ENCODE measurements at places on chromosomes 16 and 17. TPM values are rescaled to one million over a fixed set of nuclear protein-coding genes. Genes with fewer than 3 reads are reported as not detected.

The RAB11FIP4 gene
- 162 TPM for total RNA-seq

The RNF227 gene
- total RNA-seq = 10.1 TPM

The SNAI3 gene
- 0.81 TPM for total RNA-seq

The CLCN7 gene
- total RNA-seq = 94.8 TPM

The VASN gene
- total RNA-seq = 14.5 TPM

The KRTAP17-1 gene
- total RNA-seq = not detected

The SLC9A5 gene
- total RNA-seq = 8.2 TPM

The ST6GALNAC2 gene
- 2.5 TPM for total RNA-seq

The CTRB2 gene
- not detected for total RNA-seq

The AATK gene
- 425 TPM for total RNA-seq

The PRR35 gene
- 0.28 TPM for total RNA-seq

The IGFBP4 gene
- total RNA-seq = 51.1 TPM

The PRSS36 gene
- total RNA-seq = 2.9 TPM

The CLDN9 gene
- 5.6 TPM for total RNA-seq

The ZG16 gene
- not detected for total RNA-seq

The ETV4 gene
- 0.29 TPM for total RNA-seq

The ARL6IP1 gene
- 346 TPM for total RNA-seq

The EPN3 gene
- 8.5 TPM for total RNA-seq

The DVL2 gene
- 54.9 TPM for total RNA-seq

The G6PC1 gene
- total RNA-seq = not detected

The MYH2 gene
- total RNA-seq = not detected

The UTS2R gene
- 0.53 TPM for total RNA-seq

The FHOD1 gene
- 12.8 TPM for total RNA-seq

The KCNH4 gene
- total RNA-seq = 4.6 TPM

The PRR11 gene
- total RNA-seq = 2.4 TPM

The CPNE7 gene
- total RNA-seq = 32.7 TPM

The CORO1A gene
- total RNA-seq = 38.9 TPM

The VEZF1 gene
- total RNA-seq = 64.5 TPM

The HCRT gene
- not detected for total RNA-seq

The CARHSP1 gene
- total RNA-seq = 47.8 TPM

The SP2 gene
- 17.6 TPM for total RNA-seq

The NECAB2 gene
- total RNA-seq = 44.9 TPM

The NSRP1 gene
- total RNA-seq = 32.8 TPM

The SECTM1 gene
- 16.8 TPM for total RNA-seq

The NTN3 gene
- total RNA-seq = 1.0 TPM

The PLD6 gene
- 8.0 TPM for total RNA-seq

The MMP28 gene
- 13.1 TPM for total RNA-seq

The NAGPA gene
- 64.7 TPM for total RNA-seq

The EVPLL gene
- total RNA-seq = not detected
